ENCODE measurements at places on chromosomes 16 and 17. TPM values are rescaled to one million over a fixed set of nuclear protein-coding genes. Genes with fewer than 3 reads are reported as not detected.

GRCh38 chr16:89159066-89159849 lies 12.3 kb upstream of the CDH15 start:
- H3K27ac ChIP-seq = no peak overlapping the region
- no peaks in the 10 kb centered on the region for H3K36me3 ChIP-seq
- no peak overlapping the region for H3K4me3 ChIP-seq
- H3K27me3 ChIP-seq = peaks cover 3% of the 10 kb centered on the region

GRCh38 chr17:75494326-75494877 lies 20.9 kb downstream of the CASKIN2 start:
- no peak for DNase-seq
- no peak overlapping the region for H3K27ac ChIP-seq
- H3K27me3 ChIP-seq = no peaks in the 10 kb centered on the region
- peaks cover 19% of the 10 kb centered on the region for H3K4me1 ChIP-seq
- H3K36me3 ChIP-seq = peaks cover 88% of the 10 kb centered on the region
- no peak overlapping the region for H3K4me3 ChIP-seq

The NPIPB13 gene
- total RNA-seq = 27.6 TPM

The GCSH gene
- total RNA-seq = 14.7 TPM

DNA sequence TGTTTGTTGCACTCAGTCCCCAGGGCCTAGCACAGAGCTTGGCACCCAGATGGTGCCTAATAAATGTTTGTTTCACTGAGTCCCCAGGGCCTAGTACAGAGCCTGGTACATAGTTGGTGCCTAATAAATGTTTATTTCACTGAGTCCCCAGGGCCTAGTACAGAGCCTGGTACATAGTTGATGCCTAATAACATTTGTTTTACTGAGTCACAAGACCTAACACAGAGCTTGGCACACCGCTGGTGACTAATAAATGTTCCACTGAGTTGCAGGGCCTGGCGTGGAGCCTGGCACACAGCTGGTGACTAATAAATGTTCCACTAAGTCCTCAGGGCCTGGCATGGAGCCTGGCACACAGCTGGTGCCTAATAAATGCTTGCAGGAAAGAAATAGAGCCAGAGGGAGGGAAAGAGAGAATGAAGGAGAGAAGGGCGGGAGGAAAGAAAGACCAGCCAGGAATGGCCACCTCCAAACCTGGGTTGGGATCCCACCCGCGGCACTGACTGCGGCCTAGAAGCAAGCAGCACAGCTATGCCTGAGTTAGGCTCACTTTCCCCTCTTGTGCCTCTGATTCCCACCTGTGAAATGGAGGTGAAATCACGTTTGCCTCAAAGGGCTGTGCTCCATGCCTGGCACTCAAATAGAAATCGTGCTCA lies 7.5 kb downstream of the SLC5A11 start:
- no peak for DNase-seq
- H3K36me3 ChIP-seq = no peaks in the 10 kb centered on the region
- H3K4me1 ChIP-seq = peaks cover 6% of the 10 kb centered on the region
- no peak overlapping the region for H3K27ac ChIP-seq
- H3K4me3 ChIP-seq = no peak overlapping the region

GRCh38 chr16:69267633-69268032 lies 43.5 kb upstream of the VPS4A start:
- H3K27ac ChIP-seq = no peak overlapping the region
- DNase-seq = no peak
- H3K27me3 ChIP-seq = no peaks in the 10 kb centered on the region
- H3K36me3 ChIP-seq = peaks cover 23% of the 10 kb centered on the region
- no peak overlapping the region for H3K4me3 ChIP-seq

- no peak overlapping the region for H3K4me3 ChIP-seq
- H3K27ac ChIP-seq = no peak overlapping the region
- no peaks in the 10 kb centered on the region for H3K27me3 ChIP-seq
- no peak for DNase-seq
Measured at GRCh38 chr17:37392024-37392590, 14.5 kb downstream of the ACACA start.

- H3K27ac ChIP-seq = peak overlapping the region; percentile 90
- DNase-seq = no peak
- no peaks in the 10 kb centered on the region for H3K27me3 ChIP-seq
- no peaks in the 10 kb centered on the region for H3K36me3 ChIP-seq
- peak overlapping the region; percentile 61 for H3K4me3 ChIP-seq
Measured at GRCh38 chr17:40112718-40113109, 9.1 kb upstream of the MSL1 start.

- H3K27ac ChIP-seq = no peak overlapping the region
- H3K4me1 ChIP-seq = peaks cover 9% of the 10 kb centered on the region
- DNase-seq = no peak
- no peaks in the 10 kb centered on the region for H3K27me3 ChIP-seq
- H3K4me3 ChIP-seq = no peak overlapping the region
Measured at GRCh38 chr16:23802776-23803175, 33.0 kb upstream of the PRKCB start.

DNA sequence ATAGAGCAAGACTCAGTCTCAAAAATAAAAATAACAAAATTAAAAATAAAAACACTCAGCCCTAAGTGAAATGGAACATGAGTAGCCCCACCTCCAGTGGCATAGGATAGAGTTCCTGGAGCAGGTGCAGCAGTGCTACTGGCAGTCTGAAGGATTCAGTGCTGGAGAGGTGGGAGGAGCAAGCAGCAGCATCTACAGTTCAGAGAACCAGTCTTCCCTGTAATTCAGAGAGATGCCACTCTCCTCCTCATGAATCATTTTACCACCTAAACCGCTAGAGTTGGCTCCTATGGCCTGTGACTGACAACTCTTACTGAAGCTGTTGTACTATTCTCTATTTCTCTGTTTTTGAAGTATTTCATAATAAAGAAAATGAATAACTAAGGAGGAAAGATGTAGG lies 56.0 kb upstream of the SMURF2 start:
- no peak overlapping the region for H3K27ac ChIP-seq
- H3K4me1 ChIP-seq = peaks cover 19% of the 10 kb centered on the region
- H3K36me3 ChIP-seq = no peaks in the 10 kb centered on the region
- no peaks in the 10 kb centered on the region for H3K27me3 ChIP-seq
- DNase-seq = no peak
- H3K4me3 ChIP-seq = no peak overlapping the region

All from lower lobe of right lung (tissue), 2 donors.